ENCODE measurements at places on chromosomes 7 and 10.

DNA sequence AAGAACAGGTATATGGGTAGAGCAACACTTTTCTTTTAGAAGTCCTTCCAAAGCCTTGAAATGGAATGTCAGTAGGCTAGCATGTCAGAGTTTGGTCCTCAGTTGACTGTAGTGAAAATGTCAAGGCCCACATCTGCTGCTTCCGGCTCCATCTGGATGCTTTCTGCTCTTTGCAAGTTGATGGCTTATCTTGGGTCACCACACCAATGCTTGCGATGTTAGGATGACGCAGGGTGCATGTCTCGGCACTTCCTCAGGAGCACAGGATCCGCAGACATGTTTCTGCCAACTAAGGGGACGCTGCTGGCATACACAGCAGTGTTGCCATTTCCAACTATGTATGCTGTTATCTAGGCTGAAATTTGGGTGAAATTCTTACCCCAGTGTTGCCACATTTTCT is 14.0 kb upstream of the HBP1 start:
- DNase-seq, result no peak

DNA sequence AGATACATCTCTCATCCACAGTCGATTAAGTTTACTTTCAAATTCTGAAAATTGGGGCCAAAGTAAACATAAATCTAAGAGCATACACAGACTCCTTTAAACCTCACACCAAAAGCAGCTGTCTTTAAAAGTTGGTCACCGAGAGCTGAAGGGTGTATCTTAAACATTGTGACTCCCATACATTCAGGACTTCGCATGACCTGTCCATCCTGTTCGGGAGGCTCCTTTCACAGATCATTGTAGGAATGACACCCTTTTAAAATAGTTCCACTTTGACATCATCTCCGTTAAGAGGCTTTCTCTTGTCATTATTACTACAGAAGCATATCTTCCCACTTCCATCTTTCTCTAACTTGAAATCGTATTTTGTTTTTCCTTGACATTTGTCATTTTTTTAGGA is 440.0 kb downstream of the DNAJB9 start:
- DNase-seq, result no peak

DNA sequence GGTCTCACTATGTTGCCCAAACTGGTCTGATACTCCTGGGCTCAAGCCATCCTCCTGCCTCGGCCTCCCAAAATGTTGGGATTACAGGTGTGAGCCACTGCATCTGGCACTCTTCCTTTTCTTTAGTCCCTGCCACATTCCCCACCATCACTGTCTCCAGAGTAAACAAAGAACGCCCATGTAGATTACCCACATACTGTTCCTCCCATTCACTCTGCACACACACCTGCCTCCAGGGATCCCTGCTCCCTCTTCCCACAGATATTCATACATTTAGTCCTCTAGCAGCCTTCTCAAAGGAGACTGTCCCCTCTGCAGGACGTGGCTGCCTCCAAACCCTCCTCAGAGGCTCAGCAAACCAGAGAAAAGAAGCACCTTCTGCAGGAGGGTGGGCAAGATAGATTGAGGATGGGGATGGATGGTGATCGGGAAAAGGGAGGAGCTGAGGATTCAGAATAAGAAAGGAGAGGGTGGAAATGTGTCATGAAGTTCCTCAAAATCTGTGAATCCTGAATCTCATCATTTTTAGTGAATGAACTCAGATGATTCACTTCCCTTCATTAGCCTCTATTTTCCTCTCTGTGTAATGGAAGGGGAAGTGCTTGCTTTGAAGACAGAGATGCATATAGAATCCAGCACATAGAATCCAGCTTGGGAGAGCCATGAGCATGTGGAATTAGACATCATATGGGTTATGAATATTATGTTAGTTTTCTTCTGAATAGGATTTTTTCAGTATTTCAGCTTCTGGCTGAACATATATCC is 5.5 kb upstream of the PLAU start:
- DNase-seq, result no peak

GRCh38 chr10:600234-600633 is 89.2 kb downstream of the DIP2C start:
- no peak for DNase-seq

DNA sequence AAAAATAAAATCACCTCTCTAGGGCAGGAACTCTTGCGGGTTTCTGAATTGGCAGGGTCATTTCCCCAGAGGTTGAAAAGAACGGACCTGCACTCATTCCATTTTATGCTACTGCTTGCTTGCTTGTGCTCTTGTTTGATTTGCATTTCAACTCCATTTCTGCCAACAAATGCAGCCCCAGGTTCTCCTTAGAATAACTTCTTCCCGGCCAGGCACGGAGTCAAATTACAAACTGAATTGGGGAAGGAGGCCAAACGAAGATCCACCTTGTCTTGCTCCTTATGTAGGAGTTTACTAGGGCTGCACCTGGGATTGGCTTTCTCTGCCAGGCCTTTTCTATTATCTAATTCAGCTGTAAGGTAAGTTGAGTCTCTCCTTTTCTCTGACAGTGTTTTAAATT is 79.6 kb downstream of the HGF start:
- peak; percentile 4 for DNase-seq

DNA sequence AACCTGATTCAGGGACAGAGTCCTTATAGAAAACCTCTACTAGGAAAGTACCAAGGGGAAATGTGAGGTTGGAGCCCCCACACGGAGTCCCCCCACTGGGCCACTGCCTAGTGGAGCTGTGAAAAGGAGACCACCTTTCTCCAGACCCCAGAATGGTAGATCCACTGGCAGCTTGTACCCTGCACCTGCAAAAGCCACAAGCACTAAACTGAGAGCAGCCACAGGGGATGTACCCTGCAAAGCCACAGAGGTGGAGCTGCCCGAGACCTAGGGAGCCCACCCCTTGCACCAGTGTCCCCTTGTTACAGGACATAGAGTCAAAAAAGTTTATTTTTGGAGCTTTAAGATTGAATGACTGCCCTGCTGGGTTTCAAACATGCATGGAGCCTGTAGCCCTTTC is 87.2 kb upstream of the KCNMA1 start:
- no peak for DNase-seq

- peak; percentile 91 for DNase-seq
Measured at GRCh38 chr10:7288060-7288690, 122.7 kb downstream of the SFMBT2 start.

GRCh38 chr10:68027429-68027828 is 47.7 kb downstream of the HERC4 start:
- no peak for DNase-seq

- no peak for DNase-seq
Measured at GRCh38 chr10:126586128-126586527, 84.4 kb downstream of the C10orf90 start.

GRCh38 chr10:117729156-117729555 is 186.6 kb downstream of the EMX2 start:
- DNase-seq, result no peak

DNA sequence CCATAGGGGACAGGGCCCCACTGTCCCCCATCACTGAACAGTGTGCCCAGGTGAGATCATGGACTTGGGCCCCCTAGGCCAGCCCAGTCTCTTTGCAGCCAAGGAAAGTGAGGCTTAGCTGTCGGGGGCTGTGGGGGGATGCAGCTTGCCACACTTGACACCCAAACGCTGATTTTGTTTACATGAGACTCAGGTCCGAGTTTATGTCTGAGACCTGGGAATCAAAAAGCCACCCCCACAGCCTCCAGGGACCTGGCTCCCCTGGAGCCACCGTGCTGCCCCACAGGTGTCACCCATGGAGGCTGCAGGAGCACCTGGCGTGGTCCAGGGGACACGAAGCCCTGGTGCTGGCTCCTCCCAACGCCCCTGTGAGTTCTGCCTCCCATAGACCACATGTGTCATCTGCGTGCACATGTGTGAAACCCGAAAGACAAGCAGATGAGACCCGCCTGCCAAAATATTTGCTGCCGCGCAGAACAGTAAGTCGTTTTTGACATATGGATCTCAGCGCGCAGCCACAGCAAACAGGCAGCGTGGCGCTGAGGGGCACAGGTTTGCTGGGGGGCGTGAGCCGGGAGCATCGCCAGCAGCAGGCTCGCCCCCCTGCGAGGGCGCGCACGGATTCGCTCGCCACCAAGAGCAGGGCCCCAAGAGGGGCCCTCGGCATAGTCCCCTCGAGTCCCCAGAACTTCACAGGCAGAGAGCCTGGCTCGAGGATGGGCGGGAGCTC is 112.3 kb downstream of the LHPP start:
- no peak for DNase-seq

GRCh38 chr10:124298891-124299290 is 119.8 kb downstream of the OAT start:
- DNase-seq, result no peak

- no peak for DNase-seq
Measured at GRCh38 chr7:29647020-29647654, 83.5 kb downstream of the PRR15 start.

DNA sequence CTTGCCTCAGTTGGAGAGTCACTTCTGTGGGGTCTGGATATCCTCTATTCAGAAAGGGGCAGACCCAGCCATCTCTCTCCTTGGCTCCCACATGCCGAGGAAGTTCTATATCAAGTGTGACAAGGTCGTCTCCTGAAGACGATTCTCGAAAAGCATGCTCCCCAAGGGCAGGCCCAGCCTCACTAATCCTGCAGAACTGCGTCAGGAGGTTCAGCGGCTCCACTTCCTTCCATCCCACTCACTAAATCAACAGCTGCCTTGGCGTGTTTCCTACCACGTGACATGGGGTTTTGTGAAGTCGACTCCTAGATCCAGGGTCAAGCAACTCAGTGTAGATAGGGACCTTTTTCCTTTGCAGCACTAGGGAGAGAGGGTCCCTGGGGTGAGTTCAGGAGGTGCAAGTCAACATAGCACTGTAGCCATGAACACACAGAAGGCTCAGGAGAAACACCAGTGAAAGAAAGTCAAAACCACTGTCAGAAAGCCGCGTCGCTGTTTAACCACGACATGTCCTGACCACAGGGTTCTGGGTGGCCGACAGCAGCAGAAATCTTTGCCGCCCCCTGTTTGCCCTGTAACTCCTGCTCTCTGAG is 156.4 kb downstream of the PRPF18 start:
- no peak for DNase-seq

- DNase-seq, result no peak
Measured at GRCh38 chr10:119285495-119286267, 78.3 kb downstream of the GRK5 start.

- DNase-seq, result no peak
Measured at GRCh38 chr7:67653856-67654454, 657.3 kb downstream of the TYW1 start.

- DNase-seq, result no peak
Measured at GRCh38 chr7:66296557-66296956, 91.4 kb downstream of the TPST1 start.

- no peak for DNase-seq
Measured at GRCh38 chr7:75658369-75658768, 80.4 kb downstream of the HIP1 start.

DNA sequence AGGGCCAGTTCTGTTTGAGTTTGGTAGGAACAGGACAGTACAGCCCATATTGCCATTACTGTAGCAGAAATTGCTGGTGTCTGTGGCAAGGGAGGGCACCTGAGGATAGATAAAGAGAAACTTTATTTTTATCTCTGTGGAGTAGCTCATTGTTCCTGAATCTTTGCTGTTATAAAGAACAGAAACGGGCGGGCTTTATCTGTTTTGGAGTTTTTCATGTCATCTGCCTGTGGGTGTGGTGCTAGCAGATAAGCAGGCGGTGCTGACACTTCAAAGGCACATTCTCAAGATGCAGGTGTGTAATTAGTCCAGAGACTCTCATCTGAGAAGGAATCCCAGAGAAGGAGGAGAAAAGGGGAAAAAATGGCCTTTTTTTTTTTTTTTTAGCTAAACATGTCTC is 11.5 kb downstream of the ZNF273 start:
- no peak for DNase-seq

- no peak for DNase-seq
Measured at GRCh38 chr7:105916603-105917002, 40.2 kb upstream of the ATXN7L1 start.

DNA sequence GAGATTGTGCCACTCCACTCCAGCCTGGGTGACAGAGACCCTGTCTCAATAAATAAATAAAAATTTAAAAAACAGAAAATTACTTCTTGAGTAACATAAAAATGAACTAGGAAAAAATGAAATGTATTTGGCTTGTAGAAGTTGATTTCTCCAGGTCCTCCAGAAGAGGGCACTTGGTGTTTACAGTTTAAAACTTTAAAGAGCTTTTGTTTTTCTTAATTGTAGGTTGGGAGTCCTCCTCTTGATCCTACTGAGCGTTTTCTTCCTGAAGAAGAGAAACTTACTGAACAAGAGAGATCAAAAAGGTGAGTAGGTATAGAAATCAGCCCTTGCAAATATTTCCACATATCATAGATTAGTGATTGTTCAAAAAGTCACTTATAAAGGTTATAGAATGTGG is 16.2 kb downstream of the KIFBP start:
- DNase-seq, result no peak

- no peak for DNase-seq
Measured at GRCh38 chr7:50626286-50626685, 61.1 kb upstream of the DDC start.

DNA sequence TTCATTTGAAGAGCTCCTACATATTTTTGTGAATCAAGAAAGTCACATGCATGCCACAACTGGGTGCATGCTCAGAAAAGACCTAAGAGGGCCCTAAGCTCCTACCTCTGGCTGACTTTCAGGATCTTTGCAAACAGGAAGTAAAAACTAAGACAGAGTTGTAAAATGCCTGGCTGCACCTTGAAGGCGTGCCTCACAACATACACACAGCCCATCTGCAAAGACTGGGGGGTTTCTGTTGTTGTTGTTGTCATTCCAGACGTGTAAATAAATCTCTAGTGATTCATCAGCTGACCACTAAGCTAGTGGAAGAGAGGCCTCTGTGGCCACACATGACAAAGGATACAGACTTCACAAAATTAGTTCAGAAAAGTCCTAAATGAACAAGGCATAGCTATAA is 31.8 kb downstream of the SMURF1 start:
- DNase-seq, result no peak

DNA sequence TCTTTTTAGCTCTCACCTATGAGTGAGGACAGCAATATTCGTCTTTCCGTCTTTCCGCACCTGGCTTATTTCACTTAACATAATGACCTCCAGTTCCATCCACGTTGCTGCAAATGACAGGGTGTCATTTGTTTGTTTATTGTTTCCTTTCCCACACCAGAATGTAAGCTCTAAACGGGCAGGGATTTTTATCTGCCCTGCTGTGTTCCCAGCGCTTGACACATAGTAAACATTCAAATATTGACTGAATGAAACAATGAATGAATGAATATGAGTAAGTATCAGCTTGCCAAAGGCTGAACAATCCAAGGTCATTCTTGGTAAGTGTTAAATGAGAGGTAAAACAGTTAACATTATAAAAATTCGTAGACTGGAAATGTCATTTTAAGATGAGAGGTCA is 12.8 kb downstream of the SH3PXD2A start:
- DNase-seq, result no peak

- no peak for DNase-seq
Measured at GRCh38 chr7:45108863-45109262, 2.6 kb downstream of the TBRG4 start.
